B cell (primary cell): ENCODE measurements at places on chromosomes 11 and 22. TPM values are rescaled to one million over a fixed set of nuclear protein-coding genes. Genes with fewer than 3 reads are reported as not detected.

DNA sequence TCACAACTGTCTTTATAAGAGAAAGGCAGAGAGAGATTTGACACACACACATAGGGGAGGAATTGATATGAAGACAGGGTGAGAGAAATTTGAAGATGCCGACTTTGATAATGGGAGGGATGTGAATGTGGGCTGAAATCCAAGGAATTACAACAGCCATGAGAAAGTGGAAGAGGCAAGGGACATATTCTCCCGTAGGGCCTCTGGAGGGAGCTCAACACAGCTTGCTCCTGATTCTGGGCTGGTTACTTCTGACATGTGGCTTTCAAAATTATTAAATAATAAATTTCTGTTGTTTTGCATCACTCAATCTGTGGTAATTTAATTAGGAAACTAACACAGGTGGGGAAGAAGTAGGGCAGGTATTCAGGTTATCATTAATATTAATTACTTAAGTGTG is 282.9 kb downstream of the LUZP2 start:
- no peaks in the 10 kb centered on the region for H3K4me1 ChIP-seq
- no peak overlapping the region for H3K27ac ChIP-seq
- H3K36me3 ChIP-seq = no peaks in the 10 kb centered on the region
- DNase-seq = no peak
- H3K27me3 ChIP-seq = no peaks in the 10 kb centered on the region

DNA sequence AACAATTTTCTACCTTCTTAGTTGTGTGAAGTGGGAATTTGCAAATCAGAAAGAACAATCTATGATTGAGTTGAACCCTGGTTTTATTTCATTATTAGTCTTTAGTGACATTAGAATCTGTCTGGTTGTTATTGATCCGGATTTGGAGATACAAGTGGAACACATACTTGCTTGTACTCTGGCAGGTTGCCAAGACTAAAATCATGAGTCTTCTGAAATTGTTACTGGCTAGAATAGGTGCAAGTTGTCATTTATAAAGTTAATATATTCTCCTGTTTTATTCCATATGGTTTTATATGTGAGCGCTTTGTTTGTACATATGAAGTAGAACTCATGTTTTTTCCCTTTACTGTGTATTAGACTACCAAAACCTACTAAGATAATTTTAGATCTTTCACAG is 23.0 kb downstream of the CCDC15 start:
- H3K27me3 ChIP-seq = no peaks in the 10 kb centered on the region
- no peak for DNase-seq
- no peaks in the 10 kb centered on the region for H3K4me1 ChIP-seq
- H3K36me3 ChIP-seq = no peaks in the 10 kb centered on the region
- no peak overlapping the region for H3K27ac ChIP-seq

GRCh38 chr11:36567694-36568093 is at the start of gene RAG1:
Gene RAG1, plus strand, starts transcription at chr11:36568007. Its CDS starts 5,298 bp downstream, at chr11:36573305.
- H3K4me1 ChIP-seq = no peaks in the 10 kb centered on the region
- DNase-seq = no peak

GRCh38 chr11:67373648-67374570 is 511 bp upstream of the CLCF1 start:
- peak; percentile 90 for DNase-seq
- peak overlapping the region; percentile 89 for H3K27ac ChIP-seq
- H3K36me3 ChIP-seq = peaks cover 3% of the 10 kb centered on the region
- peaks cover 47% of the 10 kb centered on the region for H3K4me1 ChIP-seq

Gene LAYN
- not detected in 2 replicates for polyA plus RNA-seq

DNA sequence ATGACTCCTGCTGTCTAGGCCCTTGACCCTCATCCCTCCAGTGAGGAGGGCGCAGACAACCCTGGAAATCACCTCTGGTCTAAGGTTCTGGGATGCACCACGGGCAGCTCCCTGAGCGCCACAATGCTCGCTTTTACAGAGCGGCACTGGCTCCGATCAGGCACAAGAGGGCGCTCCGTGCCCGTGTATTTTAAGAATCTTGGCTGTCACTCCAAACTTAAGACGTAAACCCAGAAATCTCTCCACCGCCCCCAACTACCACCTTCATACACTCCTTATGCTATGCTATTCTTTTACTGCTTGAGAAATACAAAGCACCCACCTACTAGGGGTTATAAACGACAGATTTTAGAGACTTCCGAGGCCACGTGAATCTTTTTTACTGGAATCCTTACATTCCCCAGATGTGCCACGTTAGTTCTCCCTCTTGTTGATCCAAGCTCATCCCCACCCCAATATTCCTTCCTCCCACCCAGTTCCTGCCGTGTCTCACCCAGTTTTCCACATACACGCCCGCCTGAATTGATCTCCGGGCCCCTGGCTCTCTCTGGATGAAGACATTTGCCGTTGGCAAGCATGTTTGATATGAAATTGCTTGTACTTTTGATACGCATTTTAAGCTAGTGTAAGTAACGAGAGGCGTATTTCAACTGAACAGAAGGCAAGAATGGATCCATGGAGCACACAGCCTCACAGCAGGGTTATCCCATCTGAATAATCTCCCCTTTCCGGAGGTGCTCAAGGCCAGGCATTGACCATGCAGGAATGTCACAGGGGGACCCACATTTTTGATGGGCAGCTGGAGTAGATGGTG is 453.5 kb downstream of the OPCML start:
- no peak for DNase-seq
- no peaks in the 10 kb centered on the region for H3K36me3 ChIP-seq
- H3K27ac ChIP-seq = no peak overlapping the region
- no peaks in the 10 kb centered on the region for H3K27me3 ChIP-seq
- no peaks in the 10 kb centered on the region for H3K4me1 ChIP-seq

Gene BCO2
- polyA plus RNA-seq = 1.8 TPM in 2 replicates

GRCh38 chr11:128804481-128804880 is 62.6 kb downstream of the KCNJ1 start:
- no peak overlapping the region for H3K4me3 ChIP-seq
- H3K27me3 ChIP-seq = no peaks in the 10 kb centered on the region
- H3K36me3 ChIP-seq = peaks cover 5% of the 10 kb centered on the region
- H3K27ac ChIP-seq = no peak overlapping the region
- no peaks in the 10 kb centered on the region for H3K4me1 ChIP-seq
- no peak for DNase-seq
